ENCODE measurements at places on chromosomes 3 and 15.

- peak; percentile 83 for DNase-seq
Measured at GRCh38 chr3:97720417-97720816, 44.1 kb upstream of the ARL6 start.

DNA sequence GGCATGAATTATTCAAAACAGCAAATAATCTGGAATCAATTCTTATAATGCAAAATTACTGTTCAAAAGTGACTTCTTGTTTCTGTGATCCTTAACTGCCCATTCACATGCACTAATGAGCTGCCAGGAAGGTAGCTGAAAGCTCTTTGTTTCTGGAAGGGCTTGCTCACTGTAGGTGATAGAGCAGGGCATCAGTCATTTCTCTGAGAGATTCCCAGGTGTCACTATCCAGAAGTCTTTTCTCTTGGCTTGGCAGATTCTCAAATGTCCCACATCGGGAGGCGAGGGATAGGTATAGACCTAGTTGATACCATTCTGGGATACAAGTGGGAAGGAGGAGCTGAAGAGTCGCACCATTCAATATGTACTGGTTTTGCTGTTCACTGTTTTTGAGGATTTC lies 35.0 kb downstream of the C3orf85 start:
- no peak for DNase-seq

GRCh38 chr15:91909574-91909973 lies 56.1 kb downstream of the SLCO3A1 start:
- DNase-seq: peak; percentile 59

DNA sequence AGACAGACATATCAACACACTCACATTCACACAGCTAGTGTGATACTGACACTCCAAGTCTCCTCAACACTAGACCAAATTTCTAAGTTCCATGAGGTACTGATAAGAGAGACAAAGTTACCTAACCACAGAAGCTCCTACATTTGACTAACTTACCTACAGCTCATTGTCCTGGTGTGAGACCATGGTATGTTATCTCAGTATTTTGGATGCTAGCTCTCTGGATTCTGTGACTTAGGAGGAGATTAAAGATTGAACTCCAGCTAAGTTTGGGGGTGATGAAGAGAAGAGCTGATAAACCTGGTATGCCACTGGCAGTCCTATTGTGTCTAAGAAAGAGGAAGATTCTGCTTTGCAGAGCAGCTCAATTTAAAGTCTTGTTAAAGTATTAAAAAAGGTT lies 144.0 kb upstream of the MYRIP start:
- no peak for DNase-seq

DNA sequence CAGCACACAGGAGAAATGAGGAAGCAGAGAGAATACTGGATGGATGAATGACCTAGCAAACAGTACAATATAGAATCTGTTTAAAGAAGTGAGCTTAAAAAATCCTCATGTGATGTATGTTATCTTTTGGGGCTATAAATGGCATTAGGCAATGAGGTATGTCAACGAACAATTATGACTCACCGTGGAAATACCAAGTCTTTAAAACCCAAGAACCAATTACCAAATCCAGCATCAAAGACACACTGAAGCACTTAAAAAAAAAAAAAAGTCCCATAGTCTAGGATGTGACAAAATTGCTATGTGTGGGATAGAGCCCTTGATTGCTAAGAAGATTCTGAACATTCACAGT lies 36.3 kb upstream of the HERC1 start:
- no peak for DNase-seq

DNA sequence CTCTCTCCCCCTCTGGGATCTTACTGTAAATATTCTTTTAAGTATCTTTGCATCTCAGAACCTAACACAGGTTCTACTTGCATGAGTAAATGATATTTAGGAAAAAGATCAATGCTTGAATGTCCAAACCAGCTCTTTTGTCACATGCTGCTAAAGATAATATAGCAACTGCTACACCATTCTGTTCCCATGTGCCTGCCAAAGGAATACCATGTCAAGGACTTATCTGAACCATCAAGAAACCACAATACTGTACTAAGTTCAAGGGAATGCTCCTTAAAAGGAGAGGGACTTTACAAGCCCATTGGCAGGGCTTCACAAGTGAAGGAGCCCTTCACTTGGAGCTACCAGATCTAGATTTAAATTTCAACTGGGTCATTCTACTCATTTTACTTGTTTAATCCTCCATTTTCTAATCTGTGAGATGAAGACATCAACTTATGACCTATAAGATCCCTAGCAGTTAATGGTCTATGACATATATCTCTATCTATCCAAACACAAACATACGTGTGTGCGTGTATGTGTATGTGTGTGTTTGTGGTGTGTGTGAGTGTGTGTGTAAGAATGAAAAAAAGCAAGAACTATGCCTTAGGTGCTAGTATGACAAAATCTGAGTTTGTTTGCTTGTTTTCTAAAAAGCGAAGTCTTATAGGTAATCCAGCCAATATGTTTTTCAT lies 13.0 kb upstream of the SEC62 start:
- no peak for DNase-seq

- DNase-seq: no peak
Measured at GRCh38 chr3:103617961-103618360, 1183.1 kb downstream of the ZPLD1 start.
